Fibroblast of the conjunctiva (primary cell): ENCODE measurements at places on chromosomes 3 and 15.

DNA sequence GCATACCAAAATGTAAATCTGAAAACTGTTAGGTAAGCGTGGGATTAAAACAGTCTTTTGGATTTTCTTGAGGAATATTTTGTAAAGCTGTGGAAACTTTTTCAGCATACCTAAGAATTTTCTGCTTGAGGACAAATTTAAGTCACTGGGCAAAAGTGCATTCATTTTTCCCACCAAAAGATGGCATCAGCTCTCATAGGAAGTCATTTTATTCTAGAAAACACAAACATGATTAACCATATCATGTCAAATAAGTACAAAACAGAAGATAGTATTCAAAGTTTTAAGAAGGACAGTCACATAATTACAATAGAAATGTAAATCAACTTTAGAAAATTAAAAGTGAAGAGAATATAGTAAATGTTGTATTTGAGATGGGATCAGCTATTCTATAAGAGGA lies 63.5 kb downstream of the SLC49A4 start:
- DNase-seq = peak; percentile 38

DNA sequence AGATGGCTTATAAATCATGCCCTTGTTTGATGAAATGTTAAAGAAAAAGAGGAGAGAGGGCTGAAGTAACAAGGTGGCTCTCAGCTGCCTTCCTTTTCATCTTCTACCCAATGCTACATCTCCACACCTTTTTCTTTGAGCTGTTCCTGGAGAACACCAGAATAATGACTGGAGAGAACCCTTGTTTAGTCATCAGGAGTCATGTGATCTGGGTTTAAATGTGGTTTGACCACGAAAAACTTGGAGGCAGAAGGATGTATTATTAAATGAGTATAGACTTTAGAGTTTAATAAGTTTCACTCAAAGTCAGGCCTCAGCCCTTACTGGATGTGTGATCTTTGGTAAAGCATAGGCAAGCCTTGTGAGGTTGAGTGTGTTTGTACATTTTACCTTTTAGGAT lies 230.3 kb upstream of the TBL1XR1 start:
- DNase-seq = no peak

GRCh38 chr3:113685956-113686721 lies 10.3 kb downstream of the USF3 start:
- DNase-seq = peak; percentile 58

DNA sequence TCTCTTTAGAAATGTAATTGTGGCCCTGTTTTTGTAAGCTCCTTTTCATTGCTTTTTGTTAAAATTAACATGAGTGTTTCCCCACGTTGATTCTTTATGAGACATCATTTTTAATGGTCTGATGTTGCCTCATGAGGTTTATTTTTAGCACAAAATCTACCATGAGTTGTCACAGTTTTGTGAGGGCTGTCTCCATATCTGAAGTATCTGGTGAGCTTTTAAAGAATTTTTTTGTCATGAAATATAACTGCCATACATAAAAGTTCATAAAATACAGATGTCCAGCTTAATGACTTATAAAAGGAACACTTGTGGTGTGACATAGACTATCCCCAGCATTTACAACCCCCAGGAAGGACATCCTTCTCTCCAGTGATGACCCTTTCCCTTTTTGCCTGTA lies 34.3 kb upstream of the CEMIP start:
- DNase-seq = no peak

DNA sequence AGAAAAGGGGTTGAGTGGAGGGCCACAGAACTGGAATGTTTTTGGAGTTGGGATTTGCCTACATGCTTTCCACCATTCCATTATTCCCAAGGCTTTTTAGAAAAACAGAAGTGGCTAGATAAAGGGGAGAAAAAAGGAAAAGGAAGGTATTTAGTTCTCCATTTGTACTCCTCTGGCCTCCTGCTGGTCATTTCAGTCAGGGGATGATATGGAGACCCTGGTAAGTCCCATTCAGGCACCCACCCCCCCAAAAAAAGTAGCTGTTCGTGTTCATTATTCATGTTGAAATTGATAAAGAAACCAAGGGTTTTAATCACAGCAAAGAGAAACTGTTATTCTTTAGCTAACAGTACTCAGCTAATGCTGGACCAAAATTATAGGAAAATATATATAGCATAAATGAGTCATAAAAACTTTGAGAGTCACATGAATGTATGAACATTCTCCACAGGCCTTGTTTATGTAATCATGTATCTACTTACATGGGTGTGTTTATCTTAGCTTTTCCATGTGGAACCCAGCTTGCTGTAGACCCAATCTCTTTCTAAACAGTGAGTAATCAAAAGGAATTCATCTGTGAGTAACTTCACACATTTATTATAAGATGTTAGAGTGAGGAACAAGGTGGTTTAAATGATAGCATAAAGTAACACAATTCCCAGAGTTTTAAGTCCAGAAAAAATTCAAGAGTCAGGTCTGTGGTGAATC lies 167.2 kb downstream of the KCNMB2 start:
- peak; percentile 45 for DNase-seq
